ENCODE measurements at places on chromosomes 2 and 18.

- peak; percentile 50 for DNase-seq
Observed at GRCh38 chr2:75133621-75134570, 65.4 kb downstream of the TACR1 start.

GRCh38 chr2:134954065-134954464 lies 35.4 kb downstream of the CCNT2 start:
- no peak for DNase-seq

DNA sequence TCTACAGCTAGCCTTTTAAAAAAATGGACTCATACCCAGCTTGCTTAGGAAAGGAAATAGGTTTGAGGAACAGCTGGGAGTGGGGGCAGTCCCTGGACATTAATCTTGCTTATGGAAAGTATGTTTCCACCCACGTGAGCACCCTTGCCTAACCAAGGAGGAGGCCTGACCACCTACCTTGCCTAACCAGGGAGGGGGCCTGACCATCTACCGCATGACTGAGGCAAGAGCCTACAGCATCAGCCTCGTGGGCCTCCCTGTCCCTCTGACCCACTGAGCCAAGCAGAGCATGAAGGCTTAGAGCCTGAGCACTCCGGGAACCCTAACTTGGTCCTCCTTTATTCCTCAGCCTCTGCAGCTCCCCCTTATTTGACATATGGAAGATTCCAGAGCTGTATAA lies 20.2 kb downstream of the PRKAG3 start:
- peak; percentile 31 for DNase-seq

GRCh38 chr2:241885946-241886643 lies 16.6 kb downstream of the RTP5 start:
- no peak for DNase-seq

DNA sequence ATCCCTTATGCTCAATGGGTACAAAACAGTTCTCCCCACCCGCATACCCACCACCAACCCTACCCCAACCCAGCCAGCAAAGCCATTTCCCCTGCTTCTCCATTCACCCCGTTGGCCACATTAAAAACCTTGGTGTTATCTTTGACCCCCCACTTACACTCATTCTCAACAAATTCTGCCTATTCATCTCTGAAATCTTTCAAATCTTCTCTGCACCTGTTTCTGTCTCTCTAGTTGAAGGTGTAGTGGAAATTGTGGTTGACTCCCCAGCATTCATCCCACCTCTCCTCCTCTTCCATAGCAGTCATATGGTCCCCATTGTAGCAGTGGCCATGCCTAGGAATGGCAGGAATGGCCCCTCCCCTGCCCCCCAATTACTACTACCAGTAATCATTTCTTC lies 20.5 kb upstream of the TET3 start:
- no peak for DNase-seq

- DNase-seq: no peak
Observed at GRCh38 chr2:4792126-4792525, 900.1 kb upstream of the SOX11 start.

- DNase-seq: no peak
Observed at GRCh38 chr2:38125007-38125406, 49.1 kb upstream of the CYP1B1 start.

GRCh38 chr18:10926621-10927161 lies 222.7 kb downstream of the PIEZO2 start:
- DNase-seq: peak; percentile 52

GRCh38 chr2:157404363-157404762 lies 39.5 kb downstream of the CYTIP start:
- peak; percentile 23 for DNase-seq

DNA sequence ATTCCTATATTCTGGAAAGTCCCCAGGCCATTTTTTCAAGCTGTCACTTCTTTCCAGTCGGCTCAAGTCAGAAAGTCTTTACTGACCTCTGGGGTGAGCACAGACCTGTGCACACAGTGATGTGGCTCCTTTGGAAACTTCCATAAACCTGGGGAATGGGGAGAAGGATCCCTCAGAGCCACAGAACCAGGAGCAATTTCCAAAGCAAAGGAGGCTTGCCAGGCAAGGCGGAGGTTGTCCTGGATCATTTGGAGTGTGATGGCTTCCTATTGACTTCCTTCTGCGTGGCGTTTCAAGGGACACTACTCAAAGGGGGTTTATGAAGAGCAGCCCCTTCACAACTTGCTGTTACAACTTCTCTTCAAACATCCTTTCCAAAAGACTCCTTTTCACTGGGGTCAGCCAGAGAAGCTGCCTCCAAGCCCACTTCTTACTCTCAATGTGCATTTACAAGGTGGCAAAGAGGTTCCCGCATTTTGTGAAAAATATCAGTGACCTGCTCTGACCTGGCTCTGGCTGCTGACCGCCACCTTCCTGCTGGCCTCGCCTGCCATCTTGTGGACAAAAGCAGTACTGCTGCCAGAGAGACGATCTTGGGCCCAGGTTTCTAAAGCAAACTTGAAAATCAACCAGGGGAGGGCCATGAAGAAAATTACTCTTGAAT lies 18.2 kb upstream of the TMEM247 start:
- DNase-seq: peak; percentile 43

DNA sequence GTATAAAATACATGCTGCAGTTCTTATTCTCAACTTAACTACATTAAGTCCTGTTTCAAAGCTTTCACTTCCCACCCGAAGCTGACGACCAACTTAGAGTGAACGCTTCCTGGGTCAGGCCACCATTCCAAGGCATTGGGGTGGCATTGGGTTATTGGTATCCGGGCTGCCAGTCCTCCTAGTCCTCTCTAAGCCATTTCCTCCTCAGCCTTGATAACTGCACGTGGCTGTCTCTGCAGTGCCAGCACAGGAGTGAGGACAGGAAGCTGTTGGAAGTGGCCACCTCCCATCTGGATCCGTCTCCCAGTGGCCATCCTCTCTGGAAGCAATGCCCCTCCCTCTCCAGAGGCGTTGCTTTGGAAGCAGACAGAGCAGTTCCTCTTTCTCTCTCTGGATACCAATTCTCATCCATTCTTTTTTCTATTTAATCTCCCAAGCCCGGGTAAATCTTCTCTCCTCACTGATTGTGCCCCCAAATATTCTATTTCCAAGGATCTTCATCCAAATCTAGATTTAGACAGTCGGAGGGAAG lies 354.7 kb downstream of the EIPR1 start:
- no peak for DNase-seq

DNA sequence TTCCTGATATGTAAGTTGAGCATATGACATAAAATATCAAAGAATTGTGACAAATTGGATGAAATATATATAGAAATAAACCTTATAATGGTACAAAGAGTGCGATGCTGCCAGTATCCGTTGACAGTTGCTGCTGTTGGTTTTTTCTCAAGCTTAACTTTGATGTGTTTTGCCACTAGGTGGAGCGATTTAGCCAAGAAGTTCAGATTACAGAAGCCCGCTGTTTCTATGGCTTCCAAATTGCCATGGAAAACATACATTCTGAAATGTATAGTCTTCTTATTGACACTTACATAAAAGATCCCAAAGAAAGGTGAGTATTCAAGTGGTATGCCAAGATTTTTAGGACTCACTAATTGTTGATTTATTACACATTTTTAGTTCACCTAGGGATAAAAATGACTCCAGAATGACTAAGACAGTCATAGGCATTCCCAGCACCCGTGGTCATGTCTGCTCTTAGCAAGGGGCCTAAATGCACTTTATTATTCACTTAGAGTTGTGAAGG lies 2.1 kb downstream of the RRM2 start:
- peak; percentile 77 for DNase-seq

- no peak for DNase-seq
Observed at GRCh38 chr2:238498188-238498587, 71.5 kb downstream of the ASB1 start.

GRCh38 chr2:129771418-129772189 lies 207.9 kb upstream of the RAB6C start:
- no peak for DNase-seq

DNA sequence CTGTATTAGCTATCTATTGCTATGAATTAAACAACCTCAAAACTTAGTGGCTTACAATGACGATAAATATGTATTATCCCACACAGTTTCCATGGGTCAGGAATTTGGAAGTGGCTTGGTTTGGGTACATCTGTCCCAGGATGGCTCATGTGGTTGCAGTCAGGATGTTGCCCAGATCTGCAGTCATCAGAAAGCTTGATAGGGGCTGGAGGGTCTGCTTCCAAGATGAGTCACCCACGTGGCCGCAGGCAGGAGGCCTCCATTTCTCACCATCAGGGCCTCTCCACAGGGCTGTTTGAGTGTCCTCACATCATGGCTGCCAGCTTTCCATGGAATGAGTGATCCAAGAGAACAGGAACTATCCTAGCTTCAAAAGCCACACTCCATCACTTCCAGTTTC lies 46.4 kb downstream of the CHRNA1 start:
- DNase-seq: no peak

DNA sequence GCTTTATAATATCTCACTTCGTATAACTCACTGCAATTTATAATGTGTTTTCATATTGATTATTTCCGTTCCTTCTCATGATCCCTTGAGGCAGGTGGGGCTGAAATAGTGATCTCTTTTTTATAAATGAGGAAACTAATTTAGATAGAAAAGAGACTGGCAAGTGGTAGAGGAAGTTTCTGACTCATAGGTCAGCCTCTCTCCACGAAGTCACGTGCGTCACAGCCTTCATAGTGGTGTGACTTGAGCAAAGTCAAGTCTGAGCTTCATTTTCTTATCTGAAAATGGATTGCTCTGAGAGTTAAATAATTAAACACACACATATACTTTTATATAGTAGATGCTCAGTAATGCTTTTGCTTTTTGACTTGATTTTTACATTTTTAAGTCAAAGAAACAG lies 19.9 kb downstream of the ABCG5 start:
- no peak for DNase-seq

GRCh38 chr2:128299628-128300027 lies 19.0 kb downstream of the HS6ST1 start:
- no peak for DNase-seq

DNA sequence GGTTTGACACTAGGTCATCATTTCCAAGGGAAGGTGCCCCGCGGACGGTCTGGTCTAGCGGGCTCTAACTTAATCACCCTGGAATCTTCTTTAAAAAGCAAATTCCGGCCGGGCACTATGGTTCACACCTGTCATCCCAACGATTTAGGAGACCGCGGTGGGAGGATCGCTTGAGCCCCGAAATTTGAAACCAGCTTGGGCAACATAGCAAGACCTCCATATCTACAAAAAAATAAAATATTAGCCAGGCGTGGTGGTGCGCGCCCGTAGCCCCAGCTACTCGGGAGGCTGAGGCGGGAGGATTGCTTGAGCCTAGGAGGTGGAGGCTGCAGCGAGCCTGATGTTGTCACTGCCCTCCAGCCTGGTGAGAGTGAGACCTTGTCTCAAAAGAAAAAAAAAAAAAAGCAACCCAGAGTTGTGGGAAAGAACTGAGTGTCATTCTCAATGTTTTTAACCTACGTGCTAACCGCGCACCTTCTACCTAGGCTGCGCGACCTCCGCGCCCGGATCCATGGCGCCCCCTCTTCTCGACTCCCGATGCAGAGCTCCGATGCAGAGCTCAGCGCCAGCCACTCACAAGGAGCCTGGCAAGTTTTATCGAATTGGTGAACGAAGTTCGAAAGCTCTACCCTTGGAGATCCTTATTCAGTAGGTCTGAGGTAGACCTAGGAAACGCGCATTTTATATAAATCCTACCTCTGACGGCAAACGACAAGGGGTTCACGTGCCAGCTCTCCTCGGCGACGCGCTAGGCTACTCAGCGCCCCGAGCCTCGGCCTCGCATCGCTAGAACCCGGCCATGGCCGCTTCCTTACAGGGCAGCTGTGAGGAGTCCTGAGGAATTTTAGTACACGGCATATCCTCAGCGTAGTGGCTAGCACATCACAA lies 888 bp upstream of the TWSG1 start:
- DNase-seq: no peak

GRCh38 chr18:48879008-48879431 lies 71.7 kb downstream of the SMAD7 start:
- DNase-seq: no peak

DNA sequence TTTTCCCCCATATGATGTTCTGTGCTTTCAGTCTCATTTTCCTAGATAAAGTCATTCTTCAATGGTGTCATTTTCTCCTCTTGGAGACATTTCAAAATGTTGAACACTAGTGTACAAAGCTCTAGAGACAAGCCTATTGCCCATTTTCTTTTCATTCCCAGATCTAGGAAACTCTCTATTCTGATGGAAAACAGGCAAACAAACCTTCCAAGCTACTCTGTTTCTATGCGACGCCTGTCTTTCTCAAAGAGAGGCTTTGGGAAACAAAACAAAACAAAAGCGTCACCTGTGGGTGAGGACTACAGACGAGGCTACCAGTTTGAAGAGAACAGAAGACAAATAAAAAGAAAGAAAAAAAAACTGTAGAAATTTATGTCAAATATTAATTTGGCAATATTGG lies 311.0 kb downstream of the CBLN2 start:
- no peak for DNase-seq

DNA sequence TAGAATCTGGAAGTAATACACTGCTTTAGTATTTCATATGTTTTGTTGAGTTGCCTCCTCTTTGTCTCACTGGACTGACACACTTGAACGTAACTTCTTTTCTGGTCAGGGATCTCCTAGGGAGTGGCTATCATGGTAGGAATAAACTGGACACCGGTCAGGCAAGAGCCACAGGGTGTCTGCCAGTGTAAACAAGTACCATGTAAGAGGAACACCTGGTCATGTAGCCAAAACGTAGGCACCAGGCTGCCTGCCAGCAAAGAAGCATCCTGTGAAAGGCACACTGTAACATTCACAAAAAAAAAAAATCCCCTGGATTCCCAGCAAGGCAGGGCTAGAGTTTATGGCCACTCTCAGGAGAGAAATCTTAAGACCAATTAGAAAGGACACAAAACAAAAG lies 372.8 kb upstream of the RND3 start:
- no peak for DNase-seq

DNA sequence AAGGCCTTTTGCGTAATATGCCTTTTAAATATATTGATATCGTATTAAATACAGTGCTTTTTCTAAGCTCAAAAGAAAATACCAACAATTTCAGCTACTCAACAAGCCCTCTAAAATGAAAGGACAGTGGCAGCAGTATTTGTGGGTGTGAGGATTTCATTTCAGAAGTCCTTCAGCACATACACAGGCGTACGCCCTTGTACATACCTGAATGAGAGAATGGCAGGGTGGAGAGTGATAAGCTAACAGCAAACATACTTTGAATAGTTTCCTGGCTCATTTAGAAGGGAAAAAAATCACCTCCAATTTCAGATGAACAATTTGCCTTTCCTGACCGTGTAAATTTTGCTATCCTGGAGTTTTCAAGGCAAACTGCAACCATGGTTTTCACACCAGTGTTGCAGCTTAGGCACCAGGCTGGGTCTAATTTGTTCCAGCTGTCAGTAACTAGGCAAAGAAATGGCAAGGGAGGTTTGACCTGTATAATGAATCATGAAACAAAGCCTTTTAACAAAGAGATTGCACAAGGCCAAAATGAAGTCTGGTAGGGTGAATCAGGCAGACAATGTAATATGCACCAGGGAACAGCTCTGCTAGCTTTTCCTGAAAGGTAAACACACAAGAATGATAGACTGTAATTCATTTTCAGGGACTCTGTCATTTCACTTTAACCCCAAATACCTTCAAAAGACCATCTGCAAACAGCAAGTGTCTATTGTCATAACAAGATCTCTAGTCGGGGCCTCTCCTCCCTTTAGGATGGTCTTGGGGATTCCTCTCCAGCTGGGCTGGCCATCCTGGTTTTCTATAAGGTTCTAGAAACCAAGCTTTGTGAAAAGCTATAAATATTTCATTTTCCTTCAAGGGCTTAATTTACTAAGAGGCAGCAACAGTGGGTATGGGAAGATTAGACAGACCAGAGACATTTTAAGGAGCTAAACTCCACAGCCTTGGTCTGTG lies 11.5 kb downstream of the ANKRD29 start:
- DNase-seq: peak; percentile 89

GRCh38 chr2:200751786-200752185 lies 59.9 kb upstream of the BZW1 start:
- DNase-seq: no peak

- no peak for DNase-seq
Observed at GRCh38 chr2:201242571-201243277, 17.6 kb upstream of the CASP8 start.

Measured in fibroblast of upper back skin (primary cell).